ENCODE measurements at places on chromosomes 13 and 19. TPM values are rescaled to one million over a fixed set of nuclear protein-coding genes. Genes with fewer than 3 reads are reported as not detected.

The LRG1 gene
- total RNA-seq: 1.8 TPM

The PSG7 gene
- not detected for total RNA-seq

The CYP2S1 gene
- total RNA-seq: 0.66 TPM

The R3HDM4 gene
- total RNA-seq: 40.5 TPM

The ETV2 gene
- not detected for total RNA-seq

The ANGPTL4 gene
- total RNA-seq: 61.6 TPM

The LILRA1 gene
- total RNA-seq: 3.5 TPM

The KLF1 gene
- total RNA-seq: not detected

GRCh38 chr19:16244091-16244490 is 46.4 kb downstream of the AP1M1 start:
- peaks cover 7% of the 10 kb centered on the region for H3K4me1 ChIP-seq
- no peaks in the 10 kb centered on the region for H3K27me3 ChIP-seq
- no peak overlapping the region for H3K4me3 ChIP-seq

- H3K27ac ChIP-seq: no peak overlapping the region
- no peak for DNase-seq
- no peaks in the 10 kb centered on the region for H3K36me3 ChIP-seq
- H3K27me3 ChIP-seq: no peaks in the 10 kb centered on the region
- no peak overlapping the region for H3K4me3 ChIP-seq
- no peaks in the 10 kb centered on the region for H3K4me1 ChIP-seq
These were observed 1117.2 kb upstream of the SPRY2 start for GRCh38 chr13:81458170-81458569.

DNA sequence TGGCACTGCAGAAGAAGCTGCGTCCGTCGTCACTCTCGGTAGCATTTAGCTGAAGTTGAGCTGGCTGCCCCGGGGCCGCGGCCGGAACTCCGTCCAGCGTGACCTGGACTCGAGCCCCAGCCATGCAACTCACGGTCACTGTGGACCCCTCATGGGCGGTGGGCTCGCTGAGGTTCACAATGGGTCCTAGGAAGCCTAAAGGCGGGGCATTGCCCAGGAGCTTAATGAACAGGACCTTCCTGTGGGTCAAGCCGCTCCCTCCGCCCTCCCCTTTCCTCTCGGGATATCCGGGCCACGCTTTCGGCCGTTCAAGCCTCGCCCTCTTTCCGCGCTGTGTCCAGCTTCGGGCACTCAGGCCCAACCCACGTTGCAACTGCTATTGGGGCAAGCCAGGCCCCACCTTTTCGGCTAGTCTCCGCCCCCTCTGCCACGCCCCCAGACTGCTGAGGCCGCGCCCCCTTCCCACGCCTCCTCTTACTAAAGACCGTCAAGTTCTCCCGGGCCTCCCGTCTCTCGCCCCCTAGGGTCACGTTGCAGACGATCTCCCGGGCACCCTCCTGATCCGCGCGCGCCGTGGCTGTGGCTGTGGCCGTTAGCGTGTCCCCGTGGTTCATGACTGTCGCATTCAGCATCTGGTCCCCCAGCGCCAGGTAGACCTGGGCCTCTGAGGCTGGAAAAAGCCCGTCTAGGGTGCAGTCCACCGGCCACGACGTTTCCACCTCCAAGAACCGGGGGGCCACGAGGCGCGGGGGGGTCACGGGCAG is 1.4 kb upstream of the RAVER1 start:
- H3K4me1 ChIP-seq: no peaks in the 10 kb centered on the region
- H3K27ac ChIP-seq: peak overlapping the region; percentile 99
- H3K27me3 ChIP-seq: no peaks in the 10 kb centered on the region
- peak overlapping the region; percentile 90 for H3K4me3 ChIP-seq
- no peaks in the 10 kb centered on the region for H3K36me3 ChIP-seq
- DNase-seq: peak; percentile 92

GRCh38 chr13:51625555-51626345 is 41.5 kb downstream of the WDFY2 start:
- no peaks in the 10 kb centered on the region for H3K4me1 ChIP-seq
- no peak for DNase-seq
- no peak overlapping the region for H3K4me3 ChIP-seq
- no peaks in the 10 kb centered on the region for H3K27me3 ChIP-seq

- H3K4me3 ChIP-seq: no peak overlapping the region
- DNase-seq: no peak
- H3K36me3 ChIP-seq: no peaks in the 10 kb centered on the region
- H3K4me1 ChIP-seq: no peaks in the 10 kb centered on the region
These were observed 455.4 kb downstream of the IRS2 start for GRCh38 chr13:109331011-109331433.

- no peak overlapping the region for H3K27ac ChIP-seq
- no peaks in the 10 kb centered on the region for H3K36me3 ChIP-seq
- H3K27me3 ChIP-seq: no peaks in the 10 kb centered on the region
These were observed 140.0 kb downstream of the SIPA1L3 start for GRCh38 chr19:38047049-38047438.

- H3K4me1 ChIP-seq: no peaks in the 10 kb centered on the region
- no peak overlapping the region for H3K4me3 ChIP-seq
- no peak overlapping the region for H3K27ac ChIP-seq
These were observed 67.8 kb downstream of the RXFP2 start for GRCh38 chr13:31807090-31807541.

- no peak for DNase-seq
- H3K4me3 ChIP-seq: no peak overlapping the region
- H3K36me3 ChIP-seq: no peaks in the 10 kb centered on the region
- H3K27me3 ChIP-seq: no peaks in the 10 kb centered on the region
- no peaks in the 10 kb centered on the region for H3K4me1 ChIP-seq
These were observed 53.9 kb downstream of the RXFP2 start for GRCh38 chr13:31793246-31793645.

DNA sequence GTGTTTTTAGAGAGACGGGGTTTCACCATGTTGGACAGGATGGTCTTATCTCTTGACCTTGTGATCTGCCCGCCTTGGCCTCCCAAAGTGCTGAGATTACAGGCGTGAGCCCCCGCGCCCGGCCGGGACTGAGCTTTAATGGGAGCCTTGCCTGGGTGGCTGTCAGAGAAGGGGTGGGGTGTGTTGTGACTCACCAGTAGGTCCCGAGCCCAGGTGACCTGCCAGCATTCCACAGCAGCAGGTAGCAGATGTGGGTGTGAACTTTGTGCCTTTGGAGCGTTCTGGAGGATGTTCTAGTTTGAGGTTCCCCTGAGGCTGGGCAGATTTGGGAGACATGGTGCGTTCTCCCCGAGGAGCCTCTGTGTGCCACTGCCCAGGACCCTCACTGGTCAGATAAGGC is 7.1 kb upstream of the EPN1 start:
- no peaks in the 10 kb centered on the region for H3K4me1 ChIP-seq
- H3K27ac ChIP-seq: no peak overlapping the region
- DNase-seq: no peak
- no peaks in the 10 kb centered on the region for H3K27me3 ChIP-seq
- no peak overlapping the region for H3K4me3 ChIP-seq

GRCh38 chr13:44331912-44332851 is 41.4 kb upstream of the SERP2 start:
- H3K27ac ChIP-seq: no peak overlapping the region
- peaks cover 19% of the 10 kb centered on the region for H3K4me1 ChIP-seq
- DNase-seq: peak; percentile 67
- H3K4me3 ChIP-seq: no peak overlapping the region

DNA sequence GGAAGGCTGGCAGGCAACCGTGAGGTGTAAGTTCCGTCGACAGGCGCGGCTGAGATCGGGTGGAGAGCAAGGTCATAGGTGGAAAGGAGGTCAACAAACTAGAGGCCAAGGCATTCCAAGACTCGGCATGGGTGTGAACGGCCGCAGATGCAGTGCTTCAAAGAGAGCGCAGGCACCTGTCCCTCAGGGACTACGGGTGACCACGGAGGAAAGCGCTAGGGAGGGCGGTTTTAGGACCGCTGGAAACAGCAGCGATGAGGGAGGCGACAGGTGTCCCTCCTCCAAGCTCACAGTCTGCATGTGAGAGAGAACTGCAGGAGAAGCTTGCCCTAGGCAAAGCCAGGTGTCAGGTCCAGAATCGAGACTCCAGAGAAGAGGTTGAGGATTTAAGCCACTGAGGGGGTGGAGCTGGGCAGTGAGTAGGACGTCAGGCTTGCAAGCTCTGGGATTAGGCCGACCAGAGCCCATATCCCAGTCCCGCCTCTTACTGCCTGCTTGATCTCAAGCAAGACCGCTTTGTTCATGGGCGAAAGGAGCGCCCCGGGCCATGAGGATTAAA is 1.6 kb upstream of the MLNR start:
- DNase-seq: no peak
- no peak overlapping the region for H3K27ac ChIP-seq
- H3K4me3 ChIP-seq: no peak overlapping the region
- H3K36me3 ChIP-seq: no peaks in the 10 kb centered on the region
- H3K27me3 ChIP-seq: peaks cover 49% of the 10 kb centered on the region

DNA sequence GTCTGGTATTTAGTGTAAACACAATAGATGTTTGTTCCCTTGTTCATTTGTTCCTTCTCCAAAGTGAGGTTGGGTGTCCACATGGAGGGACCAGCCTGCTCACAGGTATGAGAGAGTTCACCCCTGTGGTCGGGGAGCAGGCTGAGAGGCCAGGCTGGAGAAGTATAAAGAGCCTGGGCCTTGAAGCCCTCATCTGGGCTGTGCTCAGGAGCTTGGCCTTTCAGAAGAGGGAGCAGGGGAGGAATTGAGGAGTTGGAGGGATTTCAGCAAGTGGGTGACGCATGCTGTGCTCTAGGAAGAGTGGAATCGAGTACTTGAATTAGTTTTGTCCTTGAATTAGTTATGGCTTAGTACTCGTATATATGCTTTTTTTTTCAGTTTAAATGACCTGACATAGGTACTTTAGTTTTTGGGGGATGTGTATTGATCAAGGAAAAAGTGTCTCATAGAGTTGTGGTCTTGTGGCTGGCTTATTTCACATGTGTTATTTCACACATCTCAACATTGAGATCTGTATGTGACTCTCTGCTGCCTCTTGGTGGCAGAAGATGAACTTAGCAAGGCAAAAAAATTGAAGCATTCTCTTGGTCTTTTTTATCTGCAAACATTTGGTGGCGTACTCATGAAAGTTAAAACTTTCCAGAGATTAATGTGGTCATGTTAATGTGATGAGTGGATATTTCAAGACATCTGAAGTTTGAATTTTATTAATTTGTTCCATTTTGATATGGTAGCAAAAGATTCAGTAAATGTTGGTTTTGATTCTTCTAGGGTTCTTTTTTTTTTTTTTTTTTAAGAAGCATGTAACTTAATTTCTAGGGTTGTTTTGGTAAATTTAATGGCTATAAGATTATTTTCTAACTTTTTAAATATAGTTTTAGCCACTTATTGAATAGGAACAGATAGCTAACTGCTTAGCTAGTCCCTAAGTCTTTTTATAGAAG is 54.3 kb downstream of the SLAIN1 start:
- no peak for DNase-seq
- H3K4me1 ChIP-seq: no peaks in the 10 kb centered on the region
- no peak overlapping the region for H3K4me3 ChIP-seq
- no peaks in the 10 kb centered on the region for H3K27me3 ChIP-seq

DNA sequence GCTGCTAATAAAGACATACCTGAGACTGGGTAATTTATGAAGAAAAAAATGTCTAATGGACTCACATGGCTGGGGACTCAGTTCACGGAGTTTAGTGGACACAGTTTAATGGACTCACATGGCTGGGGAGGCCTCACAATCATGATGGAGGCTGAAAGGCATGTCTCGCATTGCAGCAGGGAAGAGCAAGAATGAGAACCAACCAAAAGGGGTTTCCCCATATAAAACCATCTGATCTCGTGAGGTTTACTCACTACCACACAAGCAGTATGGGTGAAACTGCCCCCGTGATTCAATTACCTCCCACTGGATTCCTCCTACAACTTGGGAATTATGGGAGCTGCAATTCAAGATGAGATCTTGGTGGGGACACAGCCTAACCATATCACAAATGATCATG is 1181.2 kb downstream of the PCDH9 start:
- H3K36me3 ChIP-seq: no peaks in the 10 kb centered on the region
- no peak overlapping the region for H3K4me3 ChIP-seq
- H3K27ac ChIP-seq: no peak overlapping the region
- DNase-seq: no peak

- H3K4me3 ChIP-seq: no peak overlapping the region
- no peak overlapping the region for H3K27ac ChIP-seq
- peaks cover 3% of the 10 kb centered on the region for H3K4me1 ChIP-seq
- no peak for DNase-seq
These were observed 2.4 kb downstream of the NCAN start for GRCh38 chr19:19214159-19214490.

- H3K36me3 ChIP-seq: no peaks in the 10 kb centered on the region
- H3K27me3 ChIP-seq: no peaks in the 10 kb centered on the region
- no peaks in the 10 kb centered on the region for H3K4me1 ChIP-seq
- no peak overlapping the region for H3K4me3 ChIP-seq
- DNase-seq: no peak
These were observed 23.2 kb upstream of the CYP2A13 start for GRCh38 chr19:41064974-41065569.

DNA sequence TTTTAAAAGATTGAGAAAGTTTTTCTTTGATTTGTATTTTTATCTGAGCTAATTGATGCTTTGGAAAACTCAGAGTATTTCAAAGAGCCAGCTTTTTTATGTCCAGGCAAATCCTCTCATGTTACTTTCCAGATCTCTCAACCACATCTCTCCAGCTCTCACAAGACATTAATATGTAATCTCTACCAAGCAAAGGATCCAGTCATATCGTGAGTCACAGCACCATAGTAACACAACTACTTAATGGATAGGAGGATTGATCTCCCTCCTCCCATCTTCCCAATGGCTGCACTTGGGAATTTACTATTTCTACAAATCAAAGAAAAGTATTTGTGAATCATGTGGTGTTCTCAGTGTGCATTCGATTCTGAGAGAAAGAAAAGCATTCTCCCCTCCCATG is 63.3 kb downstream of the POU4F1 start:
- no peaks in the 10 kb centered on the region for H3K36me3 ChIP-seq
- no peaks in the 10 kb centered on the region for H3K4me1 ChIP-seq
- H3K27me3 ChIP-seq: no peaks in the 10 kb centered on the region
- H3K27ac ChIP-seq: no peak overlapping the region
- no peak for DNase-seq
- H3K4me3 ChIP-seq: no peak overlapping the region

Data from tibial nerve (tissue), 4 donors.